ENCODE measurements at places on chromosomes 13 and 19.

- DNase-seq, result peak; percentile 78
Measured at GRCh38 chr13:79782541-79783205, 301.7 kb downstream of the NDFIP2 start.

DNA sequence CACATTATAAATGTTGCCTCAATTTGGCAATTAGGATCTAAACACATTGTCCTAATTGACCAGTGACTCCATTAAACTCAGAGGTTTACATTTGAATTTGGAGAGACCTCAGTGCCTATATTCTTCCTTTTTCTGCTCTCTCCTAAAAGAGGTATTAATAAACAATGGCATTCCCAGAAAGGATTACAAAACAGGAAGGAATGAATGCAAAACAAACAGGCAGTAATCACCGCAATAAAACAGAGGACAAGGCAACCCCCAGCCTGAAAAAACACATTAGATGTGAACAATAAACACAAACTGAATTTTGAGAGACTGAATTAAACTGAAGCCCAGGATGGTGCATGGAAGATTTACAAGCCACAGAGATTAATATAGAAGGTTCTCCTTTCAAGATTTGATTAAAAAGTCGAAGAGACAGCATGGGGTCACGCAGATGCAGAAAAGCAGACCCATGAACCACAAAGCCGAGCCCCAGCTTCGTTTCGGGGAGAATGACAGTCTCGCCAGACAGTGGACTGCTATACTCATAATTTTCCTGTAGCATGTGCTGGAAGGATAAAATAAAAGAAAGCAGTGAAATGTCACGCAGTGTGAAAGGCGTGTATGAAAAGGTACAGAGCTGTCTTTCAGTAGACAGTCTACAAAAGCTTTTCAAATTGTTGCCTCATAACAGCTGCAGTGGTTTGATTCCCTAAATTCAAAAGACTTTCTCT is 503.0 kb downstream of the LIG4 start:
- no peak for DNase-seq

GRCh38 chr19:40089462-40089861 is 1.3 kb downstream of the ZNF780A start:
- DNase-seq, result peak; percentile 41

GRCh38 chr19:30671622-30672051 is 299.5 kb downstream of the ZNF536 start:
- DNase-seq, result no peak

DNA sequence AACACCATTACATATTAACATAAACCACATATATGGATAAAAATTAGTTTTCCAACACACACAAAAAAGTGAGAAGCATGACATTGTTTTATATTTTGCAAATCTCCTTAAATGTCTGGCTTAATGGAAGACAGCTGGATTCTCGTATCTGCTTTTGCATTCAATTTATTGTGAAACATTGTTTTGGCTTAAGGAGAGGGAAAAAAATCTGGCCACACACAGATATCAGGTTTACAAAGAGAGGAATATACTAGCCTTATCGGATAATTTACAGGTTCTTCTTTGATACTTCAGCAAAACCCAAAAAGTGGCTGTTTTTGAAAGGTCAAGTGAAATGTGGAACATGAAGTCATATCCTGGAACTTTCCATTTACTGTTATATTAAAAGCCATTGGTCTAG is 523.5 kb upstream of the ARGLU1 start:
- DNase-seq, result no peak

- DNase-seq, result no peak
Measured at GRCh38 chr13:30240608-30241007, 66.7 kb downstream of the KATNAL1 start.

GRCh38 chr13:94233401-94233800 is 246.1 kb downstream of the DCT start:
- DNase-seq, result peak; percentile 41

- peak; percentile 87 for DNase-seq
Measured at GRCh38 chr19:1173845-1174809, at the start of gene SBNO2. SBNO2 (minus strand) TSS chr19:1174268; CDS start chr19:1154276, 19,992 bp downstream.

DNA sequence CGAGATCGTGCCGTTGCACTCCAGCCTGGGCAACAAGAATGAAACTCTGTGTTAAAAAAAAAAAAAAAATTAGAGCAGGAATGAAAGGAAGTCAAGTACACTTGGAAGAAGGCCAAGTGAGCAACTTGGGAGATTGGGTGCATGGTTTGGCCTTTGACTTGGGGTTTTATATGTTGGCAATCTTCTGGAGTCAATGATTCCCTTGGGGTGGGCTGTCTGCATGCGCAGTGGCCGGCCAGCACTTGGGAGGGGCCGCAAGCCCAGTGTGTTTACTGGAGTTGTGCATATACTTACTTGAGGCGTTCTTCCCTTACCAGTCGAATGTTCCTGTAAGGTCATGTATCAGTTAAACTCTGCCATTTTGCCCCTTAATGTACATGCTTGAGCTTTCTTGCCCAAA is 103.9 kb downstream of the FAM216B start:
- DNase-seq, result no peak

DNA sequence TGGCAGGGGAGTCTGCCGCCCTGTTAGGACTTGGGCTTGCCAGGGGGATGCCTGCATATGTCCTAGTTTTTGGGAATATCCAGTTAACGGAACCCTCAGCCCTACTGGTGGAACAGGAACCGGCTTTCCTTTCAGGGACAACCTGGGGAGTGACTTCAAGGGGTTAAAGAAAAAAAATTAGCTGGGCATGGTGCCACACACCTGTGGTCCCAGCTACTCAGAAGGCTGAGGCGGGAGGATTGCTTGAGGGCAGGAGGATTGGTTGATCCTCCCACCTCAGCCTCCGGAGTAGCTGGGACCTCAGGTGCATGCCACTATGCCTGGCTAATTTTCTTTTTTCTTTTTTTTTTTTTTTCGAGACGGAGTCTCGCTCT is 22.5 kb downstream of the LDLR start:
- no peak for DNase-seq

GRCh38 chr13:45415112-45415511 is 3.1 kb downstream of the SLC25A30 start:
- no peak for DNase-seq

DNA sequence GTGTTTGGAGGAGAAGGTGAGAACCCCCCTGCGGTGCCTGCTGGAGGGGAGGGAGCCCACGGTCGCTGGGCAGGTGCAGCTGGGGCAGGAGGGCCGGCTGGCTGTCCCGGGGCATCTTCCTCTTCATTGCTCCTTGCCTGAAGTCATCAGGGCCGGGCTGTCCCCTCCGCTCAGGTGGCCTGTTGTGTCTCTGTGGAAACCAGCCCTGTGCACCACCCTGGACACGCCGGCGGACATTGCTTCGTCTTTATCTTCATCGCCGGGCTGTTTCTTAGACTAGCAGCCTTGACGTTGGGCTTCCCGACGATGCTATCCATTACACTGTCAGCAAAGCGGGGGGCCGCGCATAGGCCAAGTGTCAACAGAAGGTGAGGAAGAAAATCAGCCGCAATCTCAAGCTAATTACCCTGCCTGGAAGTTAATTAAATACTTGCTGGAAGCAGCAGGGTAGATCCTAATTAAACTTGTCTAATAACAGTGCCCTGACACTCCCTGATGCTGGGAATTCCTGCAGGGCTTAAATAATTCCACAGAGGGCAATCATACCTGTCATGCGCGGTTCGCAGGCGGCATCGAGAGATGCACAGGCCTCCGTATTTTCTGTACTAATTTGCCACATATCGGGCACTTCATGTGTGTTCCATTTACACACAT is 111.4 kb upstream of the SOX1 start:
- no peak for DNase-seq

GRCh38 chr19:33497131-33497777 is 24.3 kb downstream of the PEPD start:
- DNase-seq, result no peak

GRCh38 chr19:2101417-2102335 is 5.0 kb downstream of the IZUMO4 start:
- no peak for DNase-seq

- DNase-seq, result no peak
Measured at GRCh38 chr19:12730064-12730463, 4.4 kb downstream of the TRIR start.

DNA sequence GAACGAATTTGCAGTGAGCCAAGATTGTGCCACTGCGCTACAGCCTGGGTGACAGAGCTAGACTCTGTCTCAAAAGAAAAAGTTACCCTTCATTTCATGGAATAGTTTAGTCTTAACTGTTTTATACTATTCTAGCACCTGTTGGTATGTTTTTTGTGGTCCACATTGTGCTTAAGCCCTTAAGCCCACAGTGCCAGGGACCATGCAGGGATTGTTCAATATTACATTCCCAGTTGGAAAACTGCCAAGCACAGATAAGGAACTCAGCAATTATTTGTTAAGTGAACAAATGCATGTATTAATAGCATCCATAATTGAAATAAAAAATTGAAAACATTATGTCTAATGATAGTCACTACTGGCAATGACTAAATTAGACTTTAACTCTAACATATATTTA is 193.5 kb downstream of the PCDH17 start:
- no peak for DNase-seq

GRCh38 chr13:46587807-46588418 is 34.9 kb downstream of the LRCH1 start:
- DNase-seq, result no peak

- no peak for DNase-seq
Measured at GRCh38 chr19:27774337-27774736, 1438.6 kb downstream of the UQCRFS1 start.

DNA sequence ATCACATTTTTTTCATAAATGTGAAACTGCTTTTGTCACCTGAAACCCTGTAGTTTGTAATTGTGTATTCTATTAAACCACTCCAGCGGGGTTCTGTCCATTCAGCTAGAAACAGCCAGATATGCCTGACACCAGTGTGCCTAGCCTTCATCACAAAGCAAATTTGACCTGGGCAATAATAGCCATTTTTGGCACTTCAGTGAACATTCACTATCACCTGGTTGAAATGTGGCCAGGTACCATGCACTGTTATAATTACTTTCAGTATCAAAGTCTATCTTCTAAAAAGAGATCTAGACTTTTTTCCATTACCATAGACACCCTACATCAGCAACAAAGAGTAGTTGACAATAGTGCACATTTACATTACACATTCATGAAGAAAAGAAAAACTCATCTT is 64.5 kb downstream of the ZNF257 start:
- no peak for DNase-seq

DNA sequence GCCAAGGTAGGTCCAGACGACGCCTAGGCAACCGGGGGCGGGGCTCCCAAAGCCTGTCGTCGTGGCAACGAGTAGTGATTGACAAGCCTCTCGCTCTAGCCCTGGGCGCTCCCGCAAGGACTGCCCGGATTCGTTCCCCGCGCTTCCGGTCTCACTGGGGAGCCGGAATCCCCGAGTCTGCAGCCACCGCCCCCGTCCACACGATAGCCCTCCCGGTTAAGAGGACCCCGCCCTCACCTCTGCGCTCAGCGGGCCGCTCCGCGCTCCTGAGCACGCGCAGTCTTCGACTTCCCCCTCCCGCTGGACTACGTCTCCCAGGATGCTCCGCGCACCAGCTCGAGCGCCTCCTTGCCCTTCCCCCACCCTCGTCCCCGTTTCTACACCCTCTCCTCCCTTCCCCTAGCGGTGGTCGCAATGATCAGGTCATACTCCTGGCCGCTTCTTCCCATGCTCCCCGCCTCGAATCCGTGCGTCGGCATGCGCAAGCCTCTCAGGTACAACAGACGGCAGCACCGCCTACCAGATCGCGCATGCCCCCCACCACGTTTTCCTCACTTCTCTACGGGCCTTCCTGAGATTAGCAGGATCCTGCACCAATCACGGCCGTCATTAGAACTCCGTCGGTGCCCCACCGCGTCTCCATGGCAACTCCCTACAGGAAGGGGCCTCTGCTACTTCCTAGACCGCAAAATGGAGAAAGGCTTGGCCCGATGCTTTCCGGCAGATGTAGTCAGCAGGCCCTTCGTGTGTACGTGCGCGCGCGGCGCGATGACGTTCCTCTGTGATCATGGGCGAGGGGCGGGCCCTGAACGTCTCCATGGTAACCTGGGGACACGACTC is at the start of gene MZF1:
MZF1 (minus strand) TSS at position 518 of the 840 bp plus-strand sequence. CDS start 1,946 bp downstream, outside the sequence.
- DNase-seq, result peak; percentile 100

DNA sequence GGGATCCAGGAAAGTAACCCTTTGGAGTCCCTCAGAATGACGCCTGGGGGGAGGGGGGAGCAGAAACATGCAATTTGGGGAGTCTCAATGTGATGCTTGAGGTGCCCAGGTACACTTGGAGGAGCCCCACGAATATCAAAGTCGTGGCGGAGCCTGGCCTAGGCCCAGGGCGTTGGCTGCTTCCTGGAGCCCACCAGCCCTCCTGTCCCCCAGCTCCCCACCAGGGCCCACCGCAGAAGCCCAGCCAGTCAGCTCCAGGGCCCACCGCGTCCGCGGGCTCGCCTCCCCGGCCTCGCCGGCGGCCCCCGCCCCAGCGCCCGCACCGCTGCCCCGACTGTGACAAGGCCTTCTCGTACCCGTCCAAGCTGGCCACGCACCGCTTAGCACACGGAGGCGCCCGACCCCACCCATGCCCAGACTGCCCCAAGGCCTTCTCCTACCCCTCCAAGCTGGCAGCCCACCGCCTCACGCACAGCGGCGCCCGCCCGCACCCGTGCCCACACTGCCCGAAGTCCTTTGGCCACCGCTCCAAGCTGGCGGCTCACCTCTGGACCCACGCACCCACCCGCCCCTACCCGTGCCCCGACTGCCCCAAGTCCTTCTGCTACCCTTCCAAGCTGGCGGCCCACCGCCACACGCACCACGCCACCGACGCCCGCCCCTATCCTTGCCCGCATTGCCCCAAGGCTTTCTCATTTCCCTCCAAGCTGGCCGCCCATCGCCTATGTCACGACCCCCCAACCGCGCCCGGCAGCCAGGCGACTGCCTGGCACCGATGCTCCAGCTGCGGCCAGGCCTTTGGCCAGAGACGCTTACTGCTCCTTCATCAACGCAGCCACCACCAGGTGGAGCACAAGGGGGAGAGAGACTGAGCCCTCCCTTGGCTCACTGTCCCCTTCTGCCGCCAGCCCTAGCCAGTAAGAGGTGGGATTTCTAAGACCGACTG is 2.1 kb downstream of the ZNF575 start:
- peak; percentile 82 for DNase-seq

DNA sequence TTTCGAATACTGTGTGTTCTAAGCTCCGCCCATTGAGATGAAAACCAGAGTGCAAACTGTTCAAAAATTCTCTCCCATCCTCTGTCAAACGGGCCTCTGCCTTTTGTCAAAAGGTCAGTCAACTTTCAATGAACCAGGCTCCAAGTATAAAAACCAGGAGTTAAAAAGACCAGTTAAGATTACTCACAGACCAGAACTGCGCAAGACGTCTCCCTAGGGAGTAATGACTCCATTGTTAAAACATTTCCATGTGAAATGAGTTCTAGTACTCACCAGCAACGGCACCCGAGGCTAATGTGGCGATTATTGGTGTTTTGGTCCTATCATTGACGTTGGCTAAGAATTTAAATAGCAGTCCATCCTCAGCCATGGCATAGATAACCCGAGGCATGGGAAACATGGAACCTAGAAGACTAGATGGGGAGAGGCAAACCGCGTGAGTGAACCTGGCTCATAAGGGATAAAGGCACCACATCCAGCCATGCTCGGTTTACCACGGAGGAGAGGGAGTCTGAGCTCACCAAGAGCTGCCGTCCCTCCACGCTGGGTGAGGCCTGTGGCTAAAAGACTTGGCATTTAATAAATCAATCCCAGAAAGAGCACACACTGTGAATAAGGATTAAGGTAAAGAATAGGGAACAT is 73.3 kb downstream of the SLC7A1 start:
- DNase-seq, result no peak

GRCh38 chr13:111302045-111302726 is 18.3 kb upstream of the TEX29 start:
- no peak for DNase-seq

GRCh38 chr19:40703029-40703755 is 12.7 kb upstream of the NUMBL start:
- no peak for DNase-seq
